ENCODE measurements at places on chromosomes 11 and 22.

DNA sequence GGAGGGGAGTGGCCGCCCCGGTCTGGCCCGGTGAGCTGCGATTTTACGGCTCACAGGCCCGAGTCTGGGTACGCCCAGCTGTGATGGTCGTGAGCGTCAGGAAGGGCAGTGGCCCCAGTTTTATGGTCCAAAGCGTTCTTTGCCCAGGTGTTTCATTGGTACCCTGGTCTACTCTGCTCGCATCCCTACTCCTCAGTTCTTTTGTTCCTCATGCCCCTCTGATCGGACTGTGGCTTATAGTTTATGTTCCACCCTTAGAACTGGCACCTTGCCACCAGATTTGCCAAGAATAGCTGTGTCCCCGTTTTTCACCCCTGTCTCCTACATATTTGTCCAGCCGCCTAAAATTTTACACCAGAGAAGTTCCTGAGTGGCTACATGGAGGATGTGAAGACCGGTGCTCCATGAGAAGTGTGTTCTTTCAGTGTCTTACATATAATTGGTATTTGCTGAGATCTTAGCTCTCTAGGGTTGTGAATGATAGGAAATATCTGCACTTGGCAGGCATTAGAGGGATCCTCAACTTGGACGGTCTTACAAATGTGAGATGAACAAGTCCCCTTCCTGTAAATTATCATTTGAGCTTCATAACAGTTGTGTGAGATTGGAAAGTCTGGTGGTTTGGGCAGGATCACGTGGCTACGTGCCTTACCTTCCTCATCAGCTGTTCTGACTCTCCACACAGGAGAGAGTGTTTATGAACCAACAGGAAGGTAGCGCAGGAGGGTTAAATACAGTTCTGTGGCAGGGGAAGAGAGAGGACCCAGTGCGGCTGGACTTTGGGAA is 1.1 kb downstream of the PANX1 start:
- peak; percentile 73 for DNase-seq

DNA sequence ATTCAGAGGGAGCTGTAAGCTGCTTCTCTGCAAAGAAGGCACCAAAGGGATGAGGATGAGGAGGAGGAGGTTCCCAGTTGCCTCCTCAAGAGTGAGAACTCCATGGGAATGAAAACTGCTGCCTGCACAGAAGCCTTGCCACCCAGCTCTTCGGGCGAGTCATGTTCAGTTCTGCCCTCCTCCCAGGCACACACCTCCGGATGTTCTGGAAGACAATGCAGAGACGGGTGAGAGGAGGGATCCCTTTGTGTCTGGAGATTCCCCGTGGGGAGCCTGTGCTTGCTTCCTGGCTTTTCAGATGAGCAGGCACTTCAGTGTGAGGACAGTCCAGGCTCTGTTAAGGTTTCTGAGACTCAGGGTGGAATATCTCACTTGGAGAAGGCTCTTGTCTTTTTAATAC is 295.6 kb downstream of the DDX10 start:
- no peak for DNase-seq

DNA sequence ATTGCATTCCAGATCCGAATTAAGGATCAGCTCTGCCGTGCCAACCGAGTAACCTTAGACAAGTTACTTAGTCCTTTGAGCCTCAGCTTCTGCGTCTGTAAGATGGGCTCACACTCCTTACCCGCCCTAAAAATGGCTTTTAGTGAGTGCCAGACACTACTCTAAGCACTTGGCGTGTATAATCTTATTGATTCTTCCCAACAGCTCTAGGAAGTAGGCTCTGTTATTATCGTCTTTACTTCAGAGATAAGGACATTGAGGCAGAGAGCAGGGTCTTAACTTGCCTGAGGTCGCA is 21.7 kb upstream of the ROBO3 start:
- no peak for DNase-seq

- DNase-seq, result no peak
Measured at GRCh38 chr11:304061-304506, 3.5 kb upstream of the IFITM2 start.

DNA sequence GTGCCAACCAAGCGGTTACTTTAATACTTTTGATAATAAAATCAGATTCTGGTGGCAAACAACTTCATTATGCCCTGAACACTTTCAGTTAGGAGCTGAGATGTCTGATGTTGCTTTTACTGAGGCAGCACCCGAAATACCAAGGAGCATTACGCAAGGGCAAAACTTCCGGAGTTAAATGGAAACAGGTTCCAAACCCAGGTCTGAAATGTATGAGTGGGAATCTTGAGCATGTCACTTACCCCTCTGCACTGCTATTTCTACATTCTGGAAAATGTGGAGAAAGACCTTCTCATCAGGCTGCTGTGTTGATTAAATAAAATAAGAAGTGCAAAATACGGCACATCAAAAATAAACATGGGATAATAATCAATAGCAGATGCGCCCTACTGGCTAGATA is 315.1 kb downstream of the LARGE1 start:
- DNase-seq, result peak; percentile 64

DNA sequence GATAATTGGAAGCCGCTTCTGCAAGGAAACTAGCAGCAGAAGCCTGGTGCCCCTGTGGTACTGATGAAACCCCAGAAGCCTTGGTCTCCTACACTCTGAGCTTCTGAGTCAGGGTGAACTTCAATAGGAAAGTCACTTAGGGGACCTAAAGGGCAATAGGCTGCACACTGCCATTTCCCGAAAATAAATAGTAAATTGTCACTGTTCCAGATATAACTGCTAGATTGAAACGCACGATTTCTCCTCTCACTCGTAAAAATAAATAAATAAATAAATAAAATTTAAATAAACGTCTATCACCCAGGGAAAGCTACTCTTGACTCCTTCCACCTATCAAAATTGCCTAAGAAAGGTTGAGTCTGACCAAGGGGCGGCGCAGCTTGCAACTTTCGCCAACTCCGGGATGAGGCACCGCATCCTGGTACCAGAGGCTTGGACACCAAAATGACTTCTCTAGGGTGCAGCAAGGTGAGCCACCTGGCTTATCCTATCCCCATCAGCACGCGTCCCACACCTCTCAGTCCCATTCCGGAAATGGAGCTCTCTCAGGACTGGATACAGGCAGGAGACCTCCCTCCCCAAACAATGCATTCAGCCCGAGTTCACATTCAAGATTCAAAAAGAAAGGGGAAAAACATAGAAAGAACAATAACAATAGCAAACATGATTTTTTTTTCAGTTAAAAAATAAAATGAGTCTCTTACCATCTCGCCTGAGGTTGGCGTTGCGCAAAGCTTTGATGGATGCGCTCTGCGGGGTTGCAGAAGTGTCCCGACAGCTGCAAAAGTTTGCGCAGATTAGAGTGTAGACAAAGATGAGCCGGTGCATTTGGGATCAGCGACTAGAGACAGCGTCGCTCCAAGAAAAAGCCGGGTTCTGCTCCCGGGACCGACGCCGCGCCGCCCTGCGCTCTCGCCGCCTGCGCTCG is 583 bp downstream of the PDGFD start:
- DNase-seq, result peak; percentile 61

DNA sequence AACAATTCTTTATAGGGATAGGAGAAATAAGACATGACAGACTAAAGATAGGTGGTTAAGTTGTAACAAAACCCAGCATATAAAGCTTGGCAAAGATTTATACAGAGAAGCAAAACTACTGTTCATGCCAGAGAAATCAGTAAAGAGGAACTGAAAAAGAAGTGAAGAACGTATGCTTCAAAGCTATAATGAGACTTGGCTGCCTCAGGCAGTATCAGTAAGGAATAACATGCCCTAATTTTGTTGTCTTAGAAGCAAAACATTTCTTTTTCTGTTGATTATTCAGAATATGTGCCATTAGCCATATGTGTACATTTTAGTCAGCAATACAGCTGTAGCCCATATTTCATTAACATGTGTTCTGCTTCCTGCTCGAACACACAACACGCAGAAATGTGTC is 403.2 kb downstream of the NELL1 start:
- DNase-seq, result no peak

- DNase-seq, result peak; percentile 90
Measured at GRCh38 chr11:103055221-103055890, 36.6 kb downstream of the DCUN1D5 start.

DNA sequence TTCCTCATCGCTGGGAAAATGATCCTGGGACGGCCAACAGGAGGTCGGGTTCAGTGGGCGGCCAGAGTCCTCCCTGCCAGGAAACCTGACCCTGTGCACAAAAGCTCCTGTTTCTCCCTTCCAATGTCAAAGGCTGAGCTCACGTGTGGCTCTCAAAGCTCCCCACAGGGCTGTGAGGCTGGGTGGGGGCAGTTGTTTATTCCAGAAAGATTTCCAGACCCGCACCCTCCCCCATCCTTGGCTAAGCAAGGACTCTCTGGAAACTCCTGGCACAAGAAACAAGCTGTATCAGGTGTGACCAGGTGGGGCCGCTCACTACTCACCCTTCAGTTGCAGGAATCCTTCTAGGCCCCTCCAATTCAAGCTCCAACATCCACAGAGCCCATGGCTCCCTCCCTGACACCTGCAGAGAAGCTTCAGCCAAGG is 131.9 kb downstream of the SHANK2 start:
- no peak for DNase-seq

- DNase-seq, result no peak
Measured at GRCh38 chr11:67699521-67699920, 25.1 kb upstream of the ALDH3B2 start.

DNA sequence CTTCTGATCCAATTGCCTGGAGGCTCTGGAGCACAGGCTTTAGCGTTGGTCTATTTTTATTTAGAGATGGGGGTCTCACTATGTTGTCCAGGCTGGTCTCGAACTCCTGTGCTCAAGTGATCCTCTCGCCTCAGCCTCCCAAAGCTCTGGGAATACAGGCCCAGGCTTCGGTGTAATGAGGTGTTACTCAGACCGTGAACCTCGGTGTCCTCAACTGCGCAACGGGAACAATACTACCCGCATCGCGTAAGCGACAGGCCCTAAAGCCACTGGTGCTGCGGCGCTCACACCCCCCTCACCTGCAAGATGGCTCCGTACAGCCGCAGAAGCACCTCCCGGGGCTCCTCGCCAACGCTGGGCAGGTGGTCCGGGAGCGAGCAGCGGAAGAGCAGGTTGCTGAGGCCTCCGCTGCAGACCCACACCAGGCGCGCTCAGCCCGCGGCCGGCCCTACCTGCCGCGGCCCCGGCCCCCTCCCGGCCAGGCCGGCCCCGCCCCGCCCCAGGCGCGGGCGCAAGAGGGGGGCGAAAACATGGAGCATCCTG is 628 bp downstream of the CHKB start:
- DNase-seq, result peak; percentile 29

- DNase-seq, result no peak
Measured at GRCh38 chr22:46348099-46348695, 12.7 kb downstream of the TRMU start.

- DNase-seq, result peak; percentile 30
Measured at GRCh38 chr11:35323076-35323868, 96.1 kb downstream of the SLC1A2 start.

DNA sequence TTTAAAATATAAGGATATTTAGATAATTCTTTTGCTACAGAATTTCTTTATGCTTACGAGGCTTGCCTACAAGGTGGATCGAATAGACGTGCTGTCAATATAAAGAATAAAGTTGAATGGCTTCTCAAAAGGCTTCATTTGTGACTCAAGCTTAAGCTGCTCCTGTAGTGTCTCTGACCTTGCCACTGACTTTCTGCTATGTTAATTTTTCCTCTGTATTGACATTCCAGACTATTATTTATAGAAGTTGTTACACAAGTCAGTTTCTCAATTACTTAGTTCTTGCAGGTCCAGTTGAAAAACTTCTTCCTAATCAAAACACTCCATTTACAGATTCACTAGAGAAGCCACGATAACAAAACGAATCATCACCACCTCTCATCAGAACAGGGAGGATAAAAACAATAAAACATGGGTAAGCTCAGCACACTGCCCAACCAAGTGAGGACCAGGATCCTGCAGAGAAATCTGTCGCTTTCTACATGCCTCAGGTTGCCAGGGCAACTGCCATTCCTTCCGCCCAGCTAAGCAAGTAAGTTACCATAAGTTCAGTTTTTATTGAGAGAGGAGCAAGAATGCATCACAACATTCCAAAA is 39.0 kb upstream of the CHKA start:
- DNase-seq, result no peak

DNA sequence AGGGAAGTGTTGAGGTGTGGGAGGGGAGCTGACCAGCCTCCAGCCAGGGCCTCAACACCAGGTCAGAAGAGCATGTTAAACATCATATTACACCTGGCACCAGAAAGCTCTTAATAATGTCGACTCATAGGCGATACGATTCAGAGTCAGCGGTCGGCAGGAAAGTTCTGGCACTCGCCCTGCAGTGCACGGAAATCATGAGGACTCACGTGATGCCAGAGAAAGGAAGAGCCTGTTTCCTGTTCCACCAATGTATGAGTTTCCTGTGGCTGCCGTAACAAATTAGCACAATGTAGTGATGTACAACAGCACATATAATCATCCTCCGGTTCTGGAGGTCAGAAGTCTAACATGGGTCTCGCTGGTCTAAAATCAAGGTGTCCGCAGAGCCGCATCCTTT is 198.8 kb downstream of the BARX2 start:
- no peak for DNase-seq

GRCh38 chr22:21047730-21048129 is 2.0 kb downstream of the LRRC74B start:
- DNase-seq, result no peak

DNA sequence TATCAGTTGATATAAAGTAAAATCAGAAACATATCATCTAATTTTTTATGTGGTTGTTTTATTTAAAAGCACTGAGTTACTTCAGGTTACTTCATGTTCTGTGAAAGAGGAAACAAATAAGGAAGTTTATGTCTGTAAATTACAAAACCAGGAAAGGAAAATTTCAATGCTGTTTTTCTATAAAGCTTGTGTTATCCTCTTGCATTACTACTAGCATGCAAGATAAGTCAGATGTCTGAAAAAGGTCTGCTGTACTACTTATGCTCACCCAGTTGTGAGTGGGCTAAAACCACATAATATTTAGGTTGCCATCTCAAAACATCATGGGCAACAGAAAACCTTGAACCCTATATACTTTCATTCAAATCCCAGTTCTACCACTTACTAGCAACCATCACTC is 121.5 kb downstream of the ATG16L2 start:
- DNase-seq, result no peak

DNA sequence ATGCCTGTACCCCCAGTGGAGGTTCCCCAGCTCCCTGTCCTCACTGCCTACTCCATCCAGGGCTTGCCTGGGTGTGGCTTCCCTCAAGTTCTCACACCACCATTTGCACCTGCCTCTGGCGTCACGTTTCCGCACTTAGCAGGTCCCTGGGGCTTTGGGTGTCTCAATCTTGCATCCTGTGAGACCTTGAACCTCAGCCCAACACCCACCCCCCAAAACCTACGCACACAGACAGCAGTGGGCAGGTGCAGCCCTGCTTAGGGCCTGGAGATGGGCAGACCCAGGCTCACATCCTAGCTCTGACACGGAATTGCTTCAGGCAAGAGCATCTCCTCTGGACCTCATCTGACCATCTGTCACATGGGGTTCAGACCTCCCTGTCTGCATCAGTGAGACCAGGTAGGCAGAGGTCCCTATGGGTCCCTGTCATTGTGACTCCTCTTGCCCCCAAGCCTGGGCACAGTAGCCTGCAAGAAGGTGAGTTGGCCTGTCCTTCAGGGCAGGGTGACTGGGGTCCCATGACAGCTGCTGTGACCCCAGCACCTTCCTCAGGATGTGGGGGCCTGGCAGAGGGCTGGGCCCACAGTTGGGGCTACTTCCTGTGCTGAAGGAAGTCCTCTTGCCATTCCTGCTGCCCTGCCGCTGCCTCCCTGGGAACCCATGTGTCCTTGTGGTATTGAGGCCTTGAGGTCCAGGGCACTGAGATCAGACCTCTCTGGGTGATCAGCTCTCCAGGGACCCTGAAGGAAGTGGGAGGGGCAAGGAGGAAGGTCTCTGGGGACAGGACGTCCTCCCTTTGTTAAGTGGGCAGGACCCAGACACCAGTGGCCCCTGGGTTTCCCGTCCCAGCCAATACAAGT is 2.0 kb downstream of the SIPA1 start:
- DNase-seq, result no peak

GRCh38 chr11:102316346-102316904 is 859 bp upstream of the BIRC3 start:
- DNase-seq, result no peak
